Stimulated activated naive CD8-positive, alpha-beta T cell treated with anti-CD3 and anti-CD28 coated beads, Interleukin-15, amount 100 ng/mL, for 72 hours (primary cell): ENCODE measurements at places on chromosomes 7 and 10.

DNA sequence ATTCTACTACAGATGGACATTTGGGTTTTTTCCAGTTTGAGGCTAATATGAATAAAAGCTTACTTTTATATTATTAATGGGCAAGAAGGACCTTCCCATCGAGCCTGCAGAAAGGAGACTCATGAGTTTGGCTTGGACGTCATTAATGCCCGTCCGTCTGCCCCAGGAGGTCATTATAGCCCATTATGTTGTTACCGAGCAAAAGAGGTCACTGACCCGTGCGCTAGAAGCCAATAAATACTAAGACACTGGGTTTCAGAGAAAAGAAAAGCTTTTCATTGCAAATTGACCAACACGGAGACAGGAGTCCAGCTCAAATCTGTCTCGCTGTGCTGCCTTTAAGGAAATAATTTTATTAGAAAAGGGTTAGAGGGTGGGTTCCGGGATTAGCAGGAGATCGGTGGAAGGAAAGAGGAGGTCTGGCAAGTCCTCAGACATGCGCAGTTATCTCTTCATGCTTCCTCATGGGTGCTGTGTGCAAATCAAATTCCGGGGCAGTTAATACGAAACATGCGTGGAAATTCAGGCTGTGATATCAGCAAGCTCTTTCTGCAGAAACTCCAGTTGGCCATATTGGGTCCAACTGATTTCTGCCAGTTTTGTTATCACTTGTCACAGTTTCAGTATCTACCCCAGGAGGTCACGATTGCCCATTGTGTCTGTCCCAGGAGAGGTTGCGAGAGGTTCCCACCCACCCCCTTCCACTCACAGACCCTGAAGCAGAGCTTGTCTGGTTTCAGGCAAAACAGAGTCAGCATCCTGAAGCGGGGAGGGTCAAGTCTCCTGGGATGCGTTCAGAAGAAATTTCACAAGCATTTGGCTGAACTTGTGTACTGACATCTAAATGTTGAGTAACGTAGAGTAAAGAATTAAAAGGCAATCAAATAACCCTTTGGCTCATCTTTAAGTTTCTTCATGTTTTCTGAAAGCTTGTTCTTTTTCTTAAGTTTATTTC, 1.1 kb upstream of the GALNTL5 start:
- no peak for DNase-seq

GRCh38 chr7:66668677-66669076, 40.0 kb downstream of the KCTD7 start:
- DNase-seq, result no peak

DNA sequence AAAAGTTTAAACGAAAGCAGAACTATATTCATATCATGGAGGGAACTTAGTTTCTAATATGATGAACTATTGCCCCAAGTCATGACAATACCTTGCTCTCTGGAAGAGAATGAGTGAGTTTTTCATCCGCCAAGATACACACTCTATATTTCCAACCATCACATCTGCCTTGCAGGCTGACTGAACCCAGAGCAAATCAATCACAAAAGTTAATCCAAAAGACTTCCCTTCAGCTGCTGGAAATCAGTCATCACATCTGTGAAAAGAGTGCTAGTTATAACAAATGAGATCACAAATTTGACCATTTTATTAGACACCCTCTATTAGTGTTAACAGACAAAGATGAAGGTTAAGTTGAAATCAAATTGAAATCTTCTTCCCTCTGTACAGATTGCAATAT, 261.7 kb upstream of the PRKCQ start:
- no peak for DNase-seq

DNA sequence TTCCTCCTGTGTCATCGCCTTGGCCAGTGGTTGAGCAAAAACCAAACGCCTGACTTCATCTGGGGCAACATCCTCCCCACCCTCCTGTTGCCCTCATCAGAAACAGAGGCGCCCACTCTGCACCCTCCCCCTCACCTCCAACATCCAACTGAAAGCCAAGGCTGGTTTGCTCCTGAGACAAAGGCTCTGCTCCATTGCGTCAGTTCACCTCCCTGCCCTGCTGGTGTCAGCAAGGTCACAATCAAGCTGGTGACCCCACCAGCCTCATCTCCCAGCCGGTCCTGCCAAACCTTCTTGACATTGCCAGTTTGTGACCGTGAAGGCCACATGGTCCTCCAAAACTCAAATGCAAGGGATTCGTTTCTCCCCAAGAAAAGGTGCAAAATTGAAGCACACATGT, 131.7 kb upstream of the ADAM12 start:
- DNase-seq, result no peak

DNA sequence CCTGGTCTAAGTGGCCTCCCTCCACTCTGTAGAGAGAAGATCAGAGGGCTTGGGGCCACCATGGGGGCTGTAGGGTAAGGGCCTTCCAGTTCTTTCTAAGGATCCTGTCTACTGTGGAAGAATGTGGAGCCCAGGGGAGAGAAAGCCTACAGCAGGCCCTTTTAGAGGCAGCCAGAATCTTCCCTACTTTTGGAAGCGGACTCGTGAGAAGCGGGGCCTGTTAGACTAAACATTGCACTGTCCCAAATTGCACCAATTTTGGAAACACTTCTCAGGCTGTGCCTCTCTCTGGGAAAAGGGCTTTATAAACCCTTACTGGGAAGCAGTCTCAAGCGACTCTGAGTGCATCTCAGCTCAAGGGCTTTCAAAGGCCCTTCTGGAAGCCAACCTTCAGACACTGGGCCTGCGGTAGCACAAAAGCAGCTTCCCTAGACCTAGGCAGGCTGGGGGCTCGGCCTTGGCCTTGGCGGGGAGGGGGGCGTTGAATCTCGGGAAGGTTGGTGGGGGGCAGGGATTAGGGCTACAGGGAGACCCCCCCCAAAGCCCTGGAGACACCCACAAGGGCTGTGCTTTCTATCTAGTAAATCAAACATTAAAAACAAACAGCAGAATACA, 298.1 kb downstream of the GFRA1 start:
- DNase-seq, result no peak

DNA sequence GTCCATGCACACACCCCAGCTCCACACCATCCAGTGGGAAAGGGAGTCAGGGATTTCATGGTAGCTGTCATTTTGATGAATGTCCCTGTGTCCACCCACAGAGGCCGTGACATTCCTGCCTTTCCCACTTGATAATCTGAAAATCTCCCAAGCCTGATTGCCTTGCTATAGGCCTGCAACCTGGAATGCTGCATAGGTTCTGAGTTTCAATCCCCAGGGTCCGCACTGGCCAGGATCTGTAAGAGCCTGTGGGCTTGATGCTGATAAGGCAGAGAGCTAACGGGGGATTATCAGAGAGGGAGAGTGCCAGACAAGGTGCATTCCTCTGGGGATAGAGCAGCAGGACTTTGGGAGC, 57.5 kb downstream of the RBM20 start:
- no peak for DNase-seq

- DNase-seq, result no peak
Observed at GRCh38 chr7:55080000-55080623, 61.3 kb downstream of the EGFR start.

DNA sequence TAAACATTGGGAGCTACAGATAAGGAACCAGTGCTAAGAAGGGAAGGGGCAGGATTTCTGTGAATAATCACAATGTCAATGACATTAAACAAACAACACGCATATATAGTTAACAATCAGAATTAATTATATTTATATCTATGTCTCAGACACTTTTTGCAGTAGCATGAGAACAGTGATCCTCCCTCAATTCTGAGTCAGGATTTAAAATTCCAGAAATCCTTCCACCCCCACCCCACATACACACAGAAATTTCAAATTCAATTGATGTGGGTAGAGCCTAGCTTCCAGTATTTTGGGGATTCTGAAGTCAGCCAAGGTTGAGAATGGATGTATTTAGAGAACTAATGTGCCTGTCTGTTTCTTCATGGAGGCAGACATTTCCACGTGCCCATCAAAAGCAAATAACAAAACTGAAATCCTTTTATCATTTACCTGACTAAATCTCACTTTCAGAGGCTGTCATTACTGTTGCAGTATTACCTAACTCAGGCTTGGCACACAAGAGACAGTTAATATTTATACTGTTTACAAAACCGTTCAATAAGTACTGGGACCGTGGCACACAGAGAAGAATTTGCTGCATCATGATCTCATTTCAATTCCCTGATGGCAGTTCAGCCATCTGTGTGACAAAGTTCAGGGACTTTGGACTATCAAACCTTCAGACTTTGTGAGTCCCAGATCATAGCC, 116.6 kb upstream of the PALS2 start:
- DNase-seq, result no peak

GRCh38 chr10:131016556-131016955, 295.0 kb downstream of the TCERG1L start:
- DNase-seq, result no peak

GRCh38 chr10:13709931-13710650, 123.3 kb downstream of the PRPF18 start:
- no peak for DNase-seq

GRCh38 chr7:73715648-73716317, 3.7 kb downstream of the STX1A start:
- DNase-seq, result peak; percentile 36

DNA sequence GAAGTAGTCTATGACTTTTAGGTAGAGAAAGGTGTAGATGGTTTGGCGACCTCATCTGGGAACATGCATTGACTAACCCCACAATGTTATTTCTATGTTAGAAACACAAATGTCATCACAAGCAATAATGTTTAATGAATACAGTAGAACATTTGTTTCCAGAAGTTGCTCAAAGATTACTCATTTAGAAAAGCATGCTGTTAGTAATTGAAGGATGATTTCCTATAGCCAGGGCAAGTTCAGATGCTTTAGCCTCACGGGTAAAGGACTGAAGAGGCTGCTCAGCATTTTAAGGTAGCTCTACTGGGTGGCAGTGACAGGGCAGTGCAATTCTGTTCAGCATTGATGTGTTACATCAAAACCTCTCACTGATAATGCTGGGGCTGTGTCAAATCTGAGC, 199.3 kb upstream of the FZD1 start:
- DNase-seq, result no peak

GRCh38 chr10:62376071-62377025, 2.2 kb downstream of the ZNF365 start:
- no peak for DNase-seq

DNA sequence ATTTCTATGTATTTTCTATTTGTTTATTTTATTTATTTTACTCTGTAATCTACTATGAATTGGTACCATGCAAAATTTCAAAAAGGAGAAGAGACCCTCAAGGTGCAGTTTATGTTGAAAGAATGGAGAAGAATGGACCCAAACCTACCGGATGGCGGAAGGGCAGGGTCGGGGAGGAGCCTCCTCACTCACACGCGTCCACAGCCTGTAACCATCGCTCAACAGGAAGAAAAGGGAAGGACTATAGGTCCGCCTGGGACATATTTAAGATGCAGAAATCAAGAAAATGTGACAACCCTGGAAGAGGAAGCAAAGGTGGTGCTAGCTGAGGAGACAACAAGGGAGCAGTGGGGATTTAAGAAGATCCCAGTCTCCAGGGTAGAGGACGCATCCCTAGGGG, 158.4 kb downstream of the COBL start:
- DNase-seq, result no peak

- no peak for DNase-seq
Observed at GRCh38 chr10:17092986-17093803, 36.4 kb downstream of the CUBN start.

DNA sequence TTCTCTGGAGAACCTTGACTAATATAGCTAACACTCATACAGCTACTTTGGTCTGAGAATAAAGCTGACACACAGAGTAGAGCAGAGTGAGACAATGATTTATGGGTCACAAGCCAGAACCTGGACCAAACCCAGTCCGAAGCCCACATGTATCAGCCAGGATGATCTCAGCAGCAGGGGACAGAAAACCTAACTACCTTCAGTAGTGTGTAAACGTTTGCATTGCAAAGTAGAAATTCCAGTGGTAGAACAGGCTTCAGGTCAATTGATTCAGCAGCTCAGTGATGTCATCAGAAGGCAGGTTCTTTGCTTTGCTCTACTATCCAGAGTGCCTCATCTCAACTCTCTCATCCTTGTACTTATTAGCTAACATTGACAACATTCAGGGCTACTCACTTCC, 62.5 kb upstream of the PALS2 start:
- no peak for DNase-seq

DNA sequence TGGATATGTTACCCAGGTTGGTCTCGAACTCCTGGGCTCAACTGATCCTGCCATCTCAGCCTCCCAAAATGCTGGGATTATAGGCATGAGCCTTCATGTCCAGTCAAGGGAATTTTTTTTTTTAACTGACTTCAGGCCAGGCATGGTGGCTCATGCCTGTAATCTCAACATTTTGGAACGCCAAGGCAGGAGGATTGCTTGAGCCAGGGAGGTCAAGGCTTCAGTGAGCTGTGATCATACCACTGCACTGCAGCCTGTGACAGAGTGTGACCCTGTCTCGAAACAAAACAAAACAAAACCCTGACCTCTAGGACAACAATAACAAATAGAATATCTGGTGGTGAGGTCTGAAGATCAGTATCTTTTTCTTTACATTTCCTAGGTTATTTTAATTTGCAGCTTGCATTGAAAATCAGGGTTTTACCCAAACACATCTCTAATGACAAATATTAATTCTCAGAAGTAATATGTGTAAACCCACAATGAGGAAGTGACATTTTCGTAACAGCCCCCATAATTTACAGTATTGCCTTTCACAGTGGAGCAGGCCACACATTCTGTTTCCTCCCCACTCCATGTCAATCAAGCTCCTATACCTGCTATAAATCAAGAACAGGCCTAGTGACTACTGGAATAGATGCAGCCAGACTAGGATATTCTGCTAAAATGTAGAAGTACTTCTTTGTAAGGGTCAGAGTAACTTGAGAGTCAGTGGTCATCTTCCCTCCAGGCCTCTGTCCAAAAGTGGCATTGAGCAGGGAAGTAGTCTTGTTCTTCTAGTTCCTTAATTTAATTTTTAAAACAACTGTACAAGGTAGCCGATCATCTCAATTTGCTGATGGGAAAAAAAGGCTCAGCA, 43.3 kb upstream of the ECHDC3 start:
- no peak for DNase-seq

GRCh38 chr7:107661081-107661864, 645 bp downstream of the SLC26A4 start:
- peak; percentile 61 for DNase-seq

- peak; percentile 38 for DNase-seq
Observed at GRCh38 chr10:48658243-48658974, 26.3 kb upstream of the WDFY4 start.

GRCh38 chr7:43637114-43637806, 54.4 kb downstream of the STK17A start:
- DNase-seq, result no peak

DNA sequence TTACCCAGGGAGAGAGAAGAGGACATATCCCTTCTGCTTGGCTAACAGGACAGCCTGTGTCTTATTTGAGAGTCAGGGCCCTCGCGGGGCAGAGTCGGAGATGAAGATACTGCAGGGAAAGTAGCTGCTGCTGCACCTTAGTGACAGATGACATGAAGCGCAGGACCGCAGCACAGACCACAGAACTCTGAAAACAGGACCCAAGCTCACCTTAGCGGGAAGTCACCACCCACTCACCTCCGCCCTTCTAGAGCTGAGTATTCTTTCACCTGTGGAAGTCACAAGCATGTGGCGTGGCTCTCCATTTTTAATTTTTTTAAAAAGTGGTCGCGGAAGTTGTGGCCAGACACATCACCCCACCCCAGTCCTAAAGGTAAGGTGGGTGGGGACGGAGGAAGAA, 191.4 kb downstream of the FAM107B start:
- DNase-seq, result peak; percentile 83

- DNase-seq, result peak; percentile 94
Observed at GRCh38 chr7:39949971-39950472, at the start of gene CDK13. Gene CDK13, plus strand, starts transcription at chr7:39950256. Its CDS starts 386 bp downstream, at chr7:39950642.
